ENCODE measurements at places on chromosomes 7 and 10.

GRCh38 chr10:119103903-119104653 is at the start of gene DENND10:
TSS of gene DENND10 (plus strand) at chr10:119104113. CDS start at chr10:119104143, 30 bp downstream.
- no peaks in the 10 kb centered on the region for H3K4me1 ChIP-seq
- H3K27ac ChIP-seq = peak within 1 kb of the TSS; percentile 62
- no peaks in the 10 kb centered on the region for H3K27me3 ChIP-seq

DNA sequence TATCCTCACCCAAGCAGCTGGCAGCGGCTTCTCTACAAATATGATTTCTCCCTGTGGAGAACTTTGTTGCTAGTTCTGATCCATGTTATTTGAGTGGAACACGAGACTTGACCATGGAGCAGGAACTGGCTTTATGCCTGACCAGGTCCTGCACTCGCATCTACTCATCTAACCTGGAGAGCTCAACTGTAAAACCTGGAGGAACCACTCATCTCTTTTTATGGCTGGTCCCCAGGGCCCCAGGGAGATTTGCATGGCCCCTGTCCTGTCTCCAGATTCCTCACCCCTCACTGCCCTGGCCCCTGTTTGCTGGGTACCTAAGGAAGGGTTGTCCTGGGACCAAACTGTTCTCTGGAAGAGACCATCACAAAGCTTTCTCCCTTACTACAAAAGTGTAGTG is 16.0 kb downstream of the TCAF1 start:
- DNase-seq = no peak
- H3K4me3 ChIP-seq = no peak overlapping the region
- peaks cover 2% of the 10 kb centered on the region for H3K4me1 ChIP-seq
- H3K36me3 ChIP-seq = no peaks in the 10 kb centered on the region

GRCh38 chr10:38054361-38054797 is 39.8 kb upstream of the ZNF37A start:
- H3K4me3 ChIP-seq = no peak overlapping the region
- no peaks in the 10 kb centered on the region for H3K4me1 ChIP-seq
- DNase-seq = no peak

GRCh38 chr10:63206576-63206975 is 73.4 kb downstream of the NRBF2 start:
- H3K27ac ChIP-seq = no peak overlapping the region
- H3K4me1 ChIP-seq = peaks cover 8% of the 10 kb centered on the region
- H3K36me3 ChIP-seq = peaks cover 2% of the 10 kb centered on the region
- H3K4me3 ChIP-seq = no peak overlapping the region
- DNase-seq = no peak

DNA sequence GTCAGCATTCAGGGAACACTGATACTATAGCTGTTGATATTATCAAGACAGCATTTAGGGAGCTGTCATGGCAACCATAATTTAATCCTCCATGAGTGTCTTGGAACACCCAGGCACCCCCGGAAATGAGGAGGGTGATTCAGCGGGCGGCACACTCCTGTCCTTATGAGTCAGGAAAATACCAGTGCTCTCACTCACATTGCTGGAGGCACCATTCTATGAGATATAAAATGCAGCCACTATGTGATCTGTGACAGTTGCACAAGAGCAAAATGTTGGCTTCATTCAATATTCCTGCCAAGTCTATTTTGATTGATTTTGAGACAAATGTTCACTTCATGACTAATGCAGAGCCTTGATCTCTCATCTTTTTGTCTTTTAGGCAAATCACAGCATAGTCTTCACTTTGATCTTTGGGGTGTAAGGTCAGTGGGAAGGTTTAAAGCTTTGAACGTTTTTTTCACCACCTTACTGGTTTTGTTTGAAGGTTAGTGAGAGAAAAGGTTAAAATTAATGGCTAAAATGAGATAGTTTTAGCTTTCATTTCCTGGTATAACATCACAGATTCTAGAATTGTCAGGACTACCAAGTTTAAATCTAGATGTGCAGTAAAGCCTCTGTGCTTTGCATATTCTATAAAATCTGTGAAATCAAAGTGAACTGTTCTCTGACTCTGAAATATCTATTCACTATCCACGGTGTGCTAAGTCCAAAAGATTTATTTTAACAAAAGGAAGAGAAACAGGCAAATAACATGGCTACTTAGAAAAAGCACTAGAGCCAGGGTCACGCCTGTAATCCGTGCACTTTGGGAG is 12.4 kb upstream of the ARHGAP12 start:
- no peaks in the 10 kb centered on the region for H3K36me3 ChIP-seq
- no peak overlapping the region for H3K4me3 ChIP-seq
- H3K4me1 ChIP-seq = no peaks in the 10 kb centered on the region
- peak; percentile 73 for DNase-seq
- H3K27me3 ChIP-seq = no peaks in the 10 kb centered on the region

- no peak for DNase-seq
- no peaks in the 10 kb centered on the region for H3K27me3 ChIP-seq
- no peak overlapping the region for H3K4me3 ChIP-seq
- H3K36me3 ChIP-seq = no peaks in the 10 kb centered on the region
- H3K4me1 ChIP-seq = peaks cover 2% of the 10 kb centered on the region
Measured at GRCh38 chr7:70091362-70091761, 493.1 kb downstream of the AUTS2 start.

DNA sequence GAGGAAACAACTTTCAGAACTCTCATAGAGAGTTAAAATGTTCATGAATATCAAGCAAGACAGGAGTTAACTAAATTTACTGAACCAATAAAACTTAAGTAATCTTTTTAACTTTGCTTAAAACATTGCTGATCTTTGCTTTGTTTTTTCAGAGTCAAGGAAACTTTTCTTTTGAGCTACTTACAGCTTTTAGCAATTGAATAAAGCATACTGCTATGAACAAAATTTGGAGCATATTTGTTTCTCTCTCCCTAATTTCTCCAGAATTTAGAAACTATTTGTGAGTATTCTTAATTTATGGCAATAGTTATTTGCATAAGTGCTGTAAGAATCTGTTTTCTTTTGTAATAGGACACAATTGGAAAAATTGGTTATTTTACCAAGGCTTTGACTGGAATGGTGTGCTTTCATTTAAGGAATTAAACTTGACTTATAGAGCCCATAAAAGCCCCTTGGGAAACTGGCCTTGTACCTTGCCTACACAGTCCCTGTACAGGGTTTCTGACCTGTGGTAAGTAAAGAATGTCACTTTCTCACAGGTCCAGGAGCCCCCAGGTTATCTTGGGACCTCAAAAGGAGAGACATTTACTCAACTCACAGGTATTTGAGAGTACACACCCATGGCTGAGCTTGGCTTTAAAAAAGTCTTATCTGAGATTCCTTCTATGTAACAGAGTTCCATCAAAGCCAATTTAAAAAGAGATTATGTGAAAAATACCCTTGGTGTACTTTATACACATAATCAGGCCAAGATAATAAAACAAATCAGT is 23.3 kb upstream of the KIAA1549 start:
- peak; percentile 38 for DNase-seq
- no peaks in the 10 kb centered on the region for H3K27me3 ChIP-seq
- no peaks in the 10 kb centered on the region for H3K4me1 ChIP-seq
- H3K27ac ChIP-seq = no peak overlapping the region

- no peaks in the 10 kb centered on the region for H3K27me3 ChIP-seq
- H3K27ac ChIP-seq = no peak overlapping the region
- H3K4me1 ChIP-seq = no peaks in the 10 kb centered on the region
- H3K36me3 ChIP-seq = no peaks in the 10 kb centered on the region
- peak; percentile 61 for DNase-seq
Measured at GRCh38 chr7:154640266-154640865, 362.6 kb downstream of the PAXIP1 start.

- no peak overlapping the region for H3K4me3 ChIP-seq
- no peak for DNase-seq
- H3K27me3 ChIP-seq = no peaks in the 10 kb centered on the region
- H3K27ac ChIP-seq = no peak overlapping the region
- H3K36me3 ChIP-seq = no peaks in the 10 kb centered on the region
Measured at GRCh38 chr7:146565872-146566271, 449.3 kb downstream of the CNTNAP2 start.

GRCh38 chr10:78749898-78750297 is 318.9 kb upstream of the ZMIZ1 start:
- H3K27me3 ChIP-seq = no peaks in the 10 kb centered on the region
- no peak overlapping the region for H3K27ac ChIP-seq
- no peak overlapping the region for H3K4me3 ChIP-seq
- H3K36me3 ChIP-seq = no peaks in the 10 kb centered on the region
- no peak for DNase-seq

DNA sequence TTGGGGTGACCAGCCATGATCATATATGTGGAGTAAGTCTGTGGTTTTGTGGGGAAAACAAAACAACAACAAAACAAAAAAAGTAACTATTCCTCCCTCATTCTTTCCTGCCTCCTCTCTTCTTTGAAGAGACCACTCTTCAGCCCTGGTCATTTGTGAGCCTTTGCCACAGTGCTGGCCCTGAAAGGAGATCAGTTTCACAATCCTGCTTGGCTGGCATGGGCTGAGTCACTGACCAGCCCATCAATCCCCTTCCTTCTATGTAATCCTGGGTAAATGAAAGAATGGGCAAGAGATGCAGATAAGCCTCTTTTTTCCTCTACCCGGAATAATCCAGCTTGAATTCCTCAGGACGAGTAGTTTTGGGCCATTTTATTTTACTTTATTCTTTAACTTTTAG is 13.6 kb downstream of the CSTF2T start:
- no peak for DNase-seq
- no peaks in the 10 kb centered on the region for H3K27me3 ChIP-seq
- no peak overlapping the region for H3K27ac ChIP-seq
- H3K4me3 ChIP-seq = no peak overlapping the region
- no peaks in the 10 kb centered on the region for H3K36me3 ChIP-seq

DNA sequence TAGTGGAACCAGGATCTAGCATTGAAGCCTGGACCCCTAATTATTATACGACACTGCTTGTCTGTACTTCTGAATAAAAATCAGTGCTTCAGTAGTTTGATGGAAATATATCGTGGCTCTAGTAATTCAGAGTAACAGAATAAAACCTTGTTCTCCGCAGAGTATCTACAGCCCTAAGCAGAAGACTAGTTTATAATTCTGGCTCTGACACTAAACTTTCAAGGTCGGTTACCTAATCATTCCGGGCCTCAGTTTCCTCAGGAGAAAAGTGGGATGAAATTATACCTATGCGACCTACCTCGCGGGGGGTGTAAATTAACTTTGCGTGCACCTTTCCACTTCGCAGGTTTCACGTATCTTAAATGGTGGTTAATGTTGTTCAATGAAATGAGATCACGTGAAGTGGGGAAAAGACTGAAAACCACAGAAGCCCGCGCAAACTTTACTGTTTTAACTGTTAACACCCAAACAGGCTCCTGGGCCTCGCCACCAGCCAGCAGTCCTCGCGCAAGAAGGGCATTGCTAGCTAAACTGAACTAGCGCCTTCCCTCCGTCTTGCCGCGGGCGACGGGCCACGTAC is 615 bp downstream of the THAP5 start:
- no peaks in the 10 kb centered on the region for H3K4me1 ChIP-seq
- no peaks in the 10 kb centered on the region for H3K36me3 ChIP-seq

- no peak overlapping the region for H3K4me3 ChIP-seq
- peaks cover 22% of the 10 kb centered on the region for H3K4me1 ChIP-seq
- no peak overlapping the region for H3K27ac ChIP-seq
- no peaks in the 10 kb centered on the region for H3K36me3 ChIP-seq
Measured at GRCh38 chr7:36279200-36279925, 110.3 kb upstream of the ANLN start.

GRCh38 chr7:76423666-76424412 is 911 bp upstream of the ZP3 start:
- no peaks in the 10 kb centered on the region for H3K27me3 ChIP-seq
- DNase-seq = peak; percentile 62
- no peaks in the 10 kb centered on the region for H3K4me1 ChIP-seq
- H3K4me3 ChIP-seq = no peak overlapping the region
- no peak overlapping the region for H3K27ac ChIP-seq
- H3K36me3 ChIP-seq = no peaks in the 10 kb centered on the region

DNA sequence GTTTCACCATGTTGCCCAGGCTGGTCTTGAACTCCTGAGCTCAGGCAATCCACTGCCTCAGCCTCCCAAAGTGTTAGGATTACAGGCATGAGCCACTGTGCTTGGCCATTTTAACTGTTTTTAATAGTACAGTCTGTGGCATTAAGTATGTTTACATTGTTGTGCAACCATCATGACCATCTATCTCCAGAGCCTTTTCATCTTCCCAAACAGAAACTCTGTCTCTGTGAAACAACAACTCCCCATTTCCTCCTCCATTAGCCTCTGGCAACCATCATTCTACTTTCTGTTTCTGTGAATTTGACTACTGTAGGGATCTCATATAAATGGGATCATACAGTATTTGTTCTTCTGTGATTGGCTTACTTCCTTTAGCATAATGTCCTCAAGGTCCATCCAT is 48.3 kb upstream of the SEPHS1 start:
- H3K27me3 ChIP-seq = no peaks in the 10 kb centered on the region
- H3K27ac ChIP-seq = no peak overlapping the region
- no peaks in the 10 kb centered on the region for H3K4me1 ChIP-seq
- H3K4me3 ChIP-seq = no peak overlapping the region
- H3K36me3 ChIP-seq = no peaks in the 10 kb centered on the region
- no peak for DNase-seq

DNA sequence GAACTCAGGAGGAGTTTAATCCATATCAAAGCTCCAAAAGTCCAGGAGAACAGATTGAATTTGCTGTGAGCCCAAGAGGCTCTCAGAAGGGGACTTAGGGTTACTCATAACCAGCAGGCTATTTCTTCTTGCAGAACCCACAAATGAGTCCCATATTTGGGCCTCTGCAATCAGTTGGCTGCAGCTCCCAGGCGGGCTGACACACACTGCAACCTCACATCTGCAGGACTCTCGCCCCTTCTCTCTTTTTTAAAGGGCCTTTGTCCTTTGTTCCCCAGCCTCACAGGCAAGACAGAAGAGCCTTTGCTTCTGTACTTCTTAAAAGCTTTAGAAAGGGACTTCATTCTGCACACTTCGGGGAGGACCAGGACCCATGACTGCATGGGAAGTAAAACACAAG is 26.7 kb downstream of the CREB3L2 start:
- peaks cover 1% of the 10 kb centered on the region for H3K36me3 ChIP-seq
- no peaks in the 10 kb centered on the region for H3K27me3 ChIP-seq
- no peak for DNase-seq

GRCh38 chr10:49241385-49241784 is 53.2 kb upstream of the TMEM273 start:
- H3K27me3 ChIP-seq = no peaks in the 10 kb centered on the region
- H3K4me1 ChIP-seq = no peaks in the 10 kb centered on the region
- DNase-seq = no peak
- no peak overlapping the region for H3K4me3 ChIP-seq
- no peak overlapping the region for H3K27ac ChIP-seq

DNA sequence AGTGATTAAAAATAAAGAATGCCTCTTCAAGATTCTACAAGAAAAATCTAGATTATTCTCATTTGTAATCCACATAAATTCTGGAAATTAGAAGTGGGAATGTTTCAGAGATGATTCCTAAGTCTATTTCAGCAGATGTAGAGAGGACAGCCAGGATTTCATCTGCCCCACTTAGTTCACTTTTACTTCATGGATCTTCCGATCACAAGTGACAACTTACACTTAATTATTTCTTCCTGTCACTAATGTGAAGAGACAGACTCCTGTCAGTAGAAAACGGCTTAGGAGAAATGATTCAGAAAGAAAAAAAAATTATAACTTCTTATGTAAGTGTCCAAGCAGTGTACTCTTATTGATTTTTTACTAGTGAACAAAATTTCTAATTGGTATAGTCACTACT is 368.2 kb upstream of the SMIM30 start:
- no peaks in the 10 kb centered on the region for H3K4me1 ChIP-seq
- no peak for DNase-seq
- H3K4me3 ChIP-seq = no peak overlapping the region
- H3K36me3 ChIP-seq = no peaks in the 10 kb centered on the region
- H3K27me3 ChIP-seq = no peaks in the 10 kb centered on the region

All from mesendoderm (in vitro differentiated cells).